ENCODE measurements at places on chromosomes 11 and 22.

- DNase-seq = no peak
Measured at GRCh38 chr11:91932151-91932821, 292.3 kb upstream of the FAT3 start.

DNA sequence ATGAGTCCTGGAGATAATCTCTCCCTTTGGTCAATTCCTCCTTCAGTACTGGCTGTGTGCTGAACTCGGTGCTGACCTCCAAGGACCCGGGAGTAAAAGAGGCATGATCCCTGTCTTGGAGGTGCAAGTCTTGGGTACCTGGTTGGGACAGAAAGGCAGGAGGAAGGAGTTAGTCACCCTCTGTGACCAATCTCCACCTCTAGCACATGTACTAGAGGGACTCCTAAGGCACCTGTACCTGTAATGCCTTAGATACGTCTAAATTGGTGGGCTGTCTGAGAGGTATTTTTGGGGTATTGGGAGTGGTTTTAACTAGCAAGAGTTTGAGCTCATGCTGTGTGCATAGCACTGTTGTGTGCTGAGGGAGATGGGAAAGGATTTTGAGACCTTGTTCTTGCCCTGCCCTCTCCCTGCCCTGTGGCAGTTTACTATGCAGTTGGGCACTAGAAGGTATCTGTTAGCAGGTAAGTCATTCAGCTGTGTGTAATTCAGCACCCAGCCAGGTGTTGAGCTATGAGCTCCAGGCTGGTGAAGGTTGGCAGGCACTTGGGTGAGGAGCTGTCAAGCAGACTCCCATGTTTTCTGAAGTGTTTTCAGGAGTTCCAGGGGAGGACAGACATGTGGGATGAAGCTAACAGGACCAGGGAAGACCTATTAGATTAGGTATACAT is 2.5 kb downstream of the PANX1 start:
- no peak for DNase-seq

DNA sequence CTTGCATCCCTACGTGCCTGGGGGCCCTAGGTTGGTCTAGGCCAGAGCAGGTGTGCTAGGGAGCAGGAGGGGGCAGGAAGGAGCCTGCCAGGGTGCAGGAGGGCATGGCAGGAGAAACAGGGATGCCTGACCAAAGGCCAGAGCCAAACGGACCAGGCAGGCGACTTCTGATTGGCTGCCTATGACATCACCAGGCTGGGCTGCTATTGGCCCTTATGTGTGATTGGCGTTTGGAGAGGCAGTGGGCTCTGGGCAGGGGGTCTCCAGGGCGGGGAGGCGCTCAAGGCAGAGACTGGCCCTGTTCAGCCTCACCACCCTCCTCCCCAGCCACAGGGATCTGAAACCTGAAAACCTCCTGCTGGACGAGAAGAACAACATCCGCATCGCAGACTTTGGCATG is 44.4 kb downstream of the MOB2 start:
- no peak for DNase-seq

DNA sequence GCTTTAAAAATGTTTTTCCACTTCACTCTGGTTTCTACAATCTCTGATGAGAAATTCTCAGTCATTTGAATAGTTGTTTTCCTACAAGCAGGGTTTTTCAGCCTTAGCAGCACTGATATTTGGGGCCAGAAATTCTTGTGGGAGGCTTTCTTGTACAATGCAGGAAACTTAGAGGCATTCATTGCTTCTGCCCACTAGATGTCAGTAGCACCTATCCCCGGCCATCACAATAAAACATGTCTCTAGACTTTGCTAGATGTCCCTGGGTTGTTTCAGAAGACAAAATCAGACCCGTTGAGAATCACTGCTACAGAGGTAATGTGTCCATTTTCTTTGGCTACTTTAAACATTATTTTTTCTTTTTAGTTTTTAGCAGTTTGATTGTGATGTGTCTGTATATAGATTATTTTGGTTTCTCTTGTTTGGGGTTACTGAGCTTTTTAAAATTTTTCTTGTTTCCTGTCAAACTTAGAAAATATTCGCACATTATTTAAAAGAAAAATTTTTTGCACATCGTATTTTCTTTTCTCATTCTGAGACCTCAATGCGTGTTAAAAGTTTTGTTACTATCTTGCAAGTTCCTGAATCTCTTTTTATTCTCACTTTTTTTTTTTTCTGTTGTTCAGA is 60.8 kb upstream of the CCDC179 start:
- no peak for DNase-seq

DNA sequence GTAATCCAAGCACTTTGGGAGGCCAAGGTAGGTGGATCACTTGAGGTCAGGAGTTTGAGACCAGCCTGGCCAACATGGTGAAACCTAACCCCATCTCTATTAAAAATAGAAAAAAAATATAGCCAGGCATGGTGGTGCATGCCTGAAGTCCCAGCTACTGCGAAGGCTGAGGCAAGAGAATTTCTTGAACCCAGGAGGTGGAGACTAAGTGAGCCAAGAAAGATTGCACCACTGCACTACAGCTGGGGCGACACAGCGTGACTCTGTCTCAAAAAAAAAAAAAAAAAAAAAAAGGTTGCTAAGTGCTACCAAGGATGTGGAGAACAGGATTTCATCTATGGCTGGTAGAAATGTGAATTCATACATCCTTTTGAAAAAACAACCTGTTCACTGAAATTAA is 36.6 kb downstream of the ATG16L2 start:
- DNase-seq = no peak

- no peak for DNase-seq
Measured at GRCh38 chr11:3684129-3684818, 13.1 kb upstream of the CHRNA10 start.

DNA sequence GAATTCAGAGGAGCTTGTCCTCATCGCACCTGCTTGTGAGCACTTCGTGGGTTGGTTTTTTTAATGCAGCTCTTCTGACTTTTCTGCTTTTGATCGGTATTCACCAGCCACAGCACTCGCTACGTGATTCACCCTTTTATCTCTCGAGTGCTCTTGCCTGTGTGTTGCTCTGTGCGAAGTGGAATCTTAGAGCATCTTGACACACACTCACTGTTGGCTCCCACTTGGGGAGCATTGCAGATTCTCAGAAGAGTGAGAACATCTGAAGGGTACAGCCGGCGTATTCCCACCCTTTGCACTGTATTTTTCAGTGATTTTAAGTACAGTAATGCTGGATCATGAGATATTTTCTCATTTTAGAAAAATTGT is 10.9 kb downstream of the TNNT3 start:
- DNase-seq = no peak
